COLO829 (cell line): ENCODE measurements at places on chromosomes 2 and 18.

DNA sequence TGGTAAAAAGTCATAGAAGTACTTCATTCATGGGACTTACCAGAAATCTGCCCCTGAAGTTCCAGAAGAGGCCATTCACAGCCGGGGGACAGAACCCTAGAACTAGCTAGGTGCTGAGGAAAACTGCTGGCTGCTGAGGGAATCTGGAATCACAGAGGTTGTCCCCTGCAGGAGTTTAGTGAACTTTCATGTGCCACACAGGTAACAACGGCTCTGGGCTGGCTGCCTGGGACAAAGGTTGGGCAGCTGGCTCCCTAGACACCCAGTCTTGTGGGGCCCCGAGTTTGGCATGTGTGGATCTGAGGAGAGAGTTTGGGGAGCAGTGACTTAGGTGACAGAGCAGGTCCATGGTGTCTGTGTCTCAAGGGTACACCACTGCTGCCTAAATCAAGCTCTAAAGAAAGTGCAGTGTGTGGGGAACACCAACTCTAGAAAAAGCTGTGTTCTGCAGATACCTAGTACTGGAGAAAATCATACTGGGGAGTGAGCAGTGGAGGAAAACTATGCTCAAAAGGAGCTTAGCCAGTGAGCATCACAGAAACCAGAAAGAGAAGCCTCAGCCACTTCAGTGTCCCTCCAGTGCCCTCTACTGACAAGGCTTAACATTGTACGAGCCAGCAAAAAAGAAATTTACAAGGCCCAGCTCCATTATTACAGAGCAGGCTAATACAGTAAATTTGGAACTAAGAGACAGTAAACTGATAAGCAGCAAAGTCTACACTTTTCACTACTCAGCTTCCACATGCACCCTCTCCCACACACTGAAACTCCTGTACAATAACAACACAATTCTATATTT lies 15.2 kb downstream of the GALNT3 start:
- no peak for DNase-seq

DNA sequence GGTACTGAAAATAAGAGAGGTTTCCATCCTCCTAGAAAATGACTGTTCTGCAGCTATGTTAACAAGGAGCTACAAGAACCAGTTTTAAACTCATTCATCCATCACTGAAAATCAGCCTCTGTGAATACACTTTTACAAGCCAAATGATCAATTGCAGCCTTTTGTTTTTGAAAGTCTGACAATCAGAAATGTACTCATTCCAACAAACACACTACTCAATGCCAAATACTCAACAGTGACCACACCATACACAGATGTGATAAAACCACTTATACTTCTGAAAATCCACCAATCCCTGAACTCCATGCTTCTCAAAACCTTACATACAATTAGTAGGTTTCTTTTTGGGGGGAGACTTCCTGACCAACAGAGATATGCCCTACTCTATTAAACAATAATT lies 663.9 kb upstream of the CHAC2 start:
- DNase-seq: no peak

GRCh38 chr2:71306762-71307161 lies 24.8 kb upstream of the ZNF638 start:
- no peak for DNase-seq

DNA sequence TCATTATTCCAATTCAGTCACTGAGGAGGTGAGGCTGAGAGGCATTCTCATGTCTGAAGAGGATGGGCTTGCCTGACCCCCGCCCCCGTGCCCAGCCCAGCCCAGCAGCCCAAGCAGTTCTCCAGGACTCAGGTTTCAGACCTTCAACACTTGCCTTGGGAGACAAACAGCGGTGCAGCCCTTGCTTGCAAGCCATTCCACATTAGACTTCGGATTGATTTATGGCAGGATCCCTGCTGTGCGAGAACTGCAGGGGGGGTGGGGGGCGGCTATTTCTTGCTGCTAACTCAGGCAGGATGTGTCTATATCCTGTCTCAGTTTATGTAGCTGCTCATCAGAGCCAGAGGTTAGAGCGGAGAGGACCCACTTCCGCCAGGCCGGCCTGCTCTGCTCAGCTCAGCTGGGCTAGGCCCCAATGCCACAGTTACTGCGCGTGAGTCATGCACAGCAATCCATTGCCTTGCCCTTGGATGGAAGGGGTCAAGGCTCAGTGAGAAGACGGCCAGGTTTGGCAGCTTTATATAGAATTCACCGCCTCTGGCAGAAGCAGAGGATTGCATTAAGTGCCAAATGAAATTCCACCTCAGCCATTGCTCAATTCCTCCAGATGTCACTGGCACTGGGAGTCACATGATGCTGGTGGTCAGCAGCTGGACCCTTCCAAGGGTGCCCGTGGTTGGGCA lies 1.8 kb downstream of the GYPC start:
- peak; percentile 83 for DNase-seq

GRCh38 chr2:56522605-56523089 lies 338.9 kb downstream of the CCDC85A start:
- DNase-seq: no peak

GRCh38 chr2:102074152-102074783 lies 68.3 kb upstream of the IL1R1 start:
- DNase-seq: no peak

- DNase-seq: no peak
These were observed 394.2 kb upstream of the ZEB2 start for GRCh38 chr2:144914113-144914512.
